ENCODE measurements at places on chromosomes 2 and 18.

- DNase-seq = no peak
These were observed 123.2 kb downstream of the TMEM17 start for GRCh38 chr2:62382757-62383156.

GRCh38 chr2:9244985-9245544 lies 38.5 kb downstream of the ASAP2 start:
- DNase-seq = no peak

- DNase-seq = no peak
These were observed 277.3 kb upstream of the FN1 start for GRCh38 chr2:215712871-215713790.

- no peak for DNase-seq
These were observed 188.7 kb downstream of the MBD5 start for GRCh38 chr2:148209603-148210002.

DNA sequence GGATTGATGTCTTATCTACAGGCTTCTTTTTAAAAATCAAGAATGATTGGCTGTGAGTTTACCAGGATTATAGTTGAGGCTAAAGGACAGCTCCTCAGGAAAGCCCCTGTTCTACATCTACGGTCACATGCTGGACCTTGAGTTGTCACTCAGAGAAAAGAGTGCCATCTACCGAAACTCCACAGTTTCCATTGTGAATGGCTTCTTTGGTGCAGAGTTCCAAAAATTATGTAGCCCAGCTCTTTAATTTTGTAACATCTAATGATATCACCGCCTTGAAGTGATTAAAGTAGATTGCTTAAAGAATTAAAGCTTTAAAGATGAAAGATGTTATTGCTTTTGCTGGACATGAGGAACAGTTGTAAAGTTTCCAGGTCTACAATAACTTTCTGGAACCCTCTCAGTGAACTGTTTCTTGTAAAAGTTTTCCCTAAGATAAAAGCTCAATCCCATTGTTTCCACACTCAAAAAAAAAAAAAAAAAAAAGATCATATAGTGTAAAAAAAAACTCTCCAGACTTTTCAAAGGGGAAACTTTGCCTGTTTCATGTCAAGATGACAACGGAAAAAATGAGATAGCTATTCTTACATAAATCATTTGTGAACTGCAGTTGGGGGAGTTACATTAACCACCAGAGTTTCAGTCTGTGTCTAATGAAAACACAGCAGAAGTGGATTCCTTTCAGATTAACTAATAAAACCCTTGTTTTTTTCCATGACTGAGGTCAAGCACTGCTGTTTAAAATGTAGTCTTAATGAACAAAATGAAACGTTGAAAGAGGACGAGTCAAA lies 4.3 kb downstream of the COL3A1 start:
- DNase-seq = no peak

DNA sequence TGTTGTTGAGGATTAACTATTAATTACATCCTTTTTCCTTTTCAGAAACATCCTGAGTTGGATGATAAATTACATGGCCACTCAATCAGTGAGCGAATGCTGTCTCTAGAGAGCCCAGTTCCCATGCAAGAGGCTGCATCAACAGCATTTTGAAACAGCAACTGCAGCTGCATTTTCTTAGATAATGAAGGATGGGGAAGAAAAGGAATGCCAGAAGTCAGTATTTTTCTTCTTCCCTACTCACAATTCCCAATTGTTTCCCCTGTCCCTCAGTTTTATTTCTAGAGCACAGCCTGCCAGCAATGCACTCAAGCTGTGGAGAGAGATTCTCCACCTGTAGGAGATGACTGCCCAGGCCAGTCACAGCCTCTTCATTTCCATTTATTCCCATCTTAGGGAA lies 6.9 kb downstream of the SCN7A start:
- DNase-seq = no peak

GRCh38 chr2:45610281-45611019 lies 617 bp downstream of the SRBD1 start:
- DNase-seq = no peak

DNA sequence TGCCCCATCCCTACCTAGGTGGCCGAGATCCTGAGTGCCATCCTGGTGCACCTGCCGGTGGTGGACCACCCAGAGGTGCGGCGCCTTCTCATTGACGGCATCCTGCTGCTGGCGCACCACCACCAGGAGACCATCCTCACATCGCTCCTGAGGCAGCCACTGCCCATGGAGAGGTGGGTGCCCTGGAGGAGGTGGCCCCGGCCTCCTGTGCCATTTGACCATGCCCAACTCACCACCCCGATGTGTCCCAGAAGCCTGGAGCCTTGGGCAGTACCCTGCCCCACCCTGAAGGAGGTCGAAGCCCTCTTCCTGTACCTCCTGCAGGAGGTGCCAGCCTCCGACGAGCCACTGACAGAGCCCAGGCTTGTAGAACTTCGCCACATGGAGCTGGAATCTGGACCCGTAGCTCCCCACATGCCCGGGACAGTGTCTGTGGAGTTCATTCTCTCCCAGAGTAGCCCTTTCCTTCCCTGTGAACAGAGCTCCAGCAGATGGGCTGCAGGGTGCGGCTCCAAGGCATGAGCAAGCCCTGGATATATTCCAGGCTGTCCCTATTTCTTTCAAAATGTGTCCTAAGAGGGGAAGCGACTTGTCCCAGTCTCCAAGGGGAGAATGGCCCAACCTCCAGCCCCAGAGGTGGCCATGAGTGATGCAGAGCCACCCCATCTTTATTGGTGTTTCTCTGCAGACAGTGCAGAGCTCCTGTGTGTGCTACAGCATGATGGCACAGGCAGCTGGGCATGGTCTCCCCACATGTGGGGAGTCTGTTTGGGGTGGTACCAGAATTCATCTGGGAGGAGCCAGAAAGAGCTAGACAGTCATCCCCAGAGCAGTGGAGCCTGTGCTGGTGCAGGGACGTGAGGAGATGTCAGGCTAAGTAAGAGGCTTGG lies 34.2 kb downstream of the HJURP start:
- DNase-seq = no peak

DNA sequence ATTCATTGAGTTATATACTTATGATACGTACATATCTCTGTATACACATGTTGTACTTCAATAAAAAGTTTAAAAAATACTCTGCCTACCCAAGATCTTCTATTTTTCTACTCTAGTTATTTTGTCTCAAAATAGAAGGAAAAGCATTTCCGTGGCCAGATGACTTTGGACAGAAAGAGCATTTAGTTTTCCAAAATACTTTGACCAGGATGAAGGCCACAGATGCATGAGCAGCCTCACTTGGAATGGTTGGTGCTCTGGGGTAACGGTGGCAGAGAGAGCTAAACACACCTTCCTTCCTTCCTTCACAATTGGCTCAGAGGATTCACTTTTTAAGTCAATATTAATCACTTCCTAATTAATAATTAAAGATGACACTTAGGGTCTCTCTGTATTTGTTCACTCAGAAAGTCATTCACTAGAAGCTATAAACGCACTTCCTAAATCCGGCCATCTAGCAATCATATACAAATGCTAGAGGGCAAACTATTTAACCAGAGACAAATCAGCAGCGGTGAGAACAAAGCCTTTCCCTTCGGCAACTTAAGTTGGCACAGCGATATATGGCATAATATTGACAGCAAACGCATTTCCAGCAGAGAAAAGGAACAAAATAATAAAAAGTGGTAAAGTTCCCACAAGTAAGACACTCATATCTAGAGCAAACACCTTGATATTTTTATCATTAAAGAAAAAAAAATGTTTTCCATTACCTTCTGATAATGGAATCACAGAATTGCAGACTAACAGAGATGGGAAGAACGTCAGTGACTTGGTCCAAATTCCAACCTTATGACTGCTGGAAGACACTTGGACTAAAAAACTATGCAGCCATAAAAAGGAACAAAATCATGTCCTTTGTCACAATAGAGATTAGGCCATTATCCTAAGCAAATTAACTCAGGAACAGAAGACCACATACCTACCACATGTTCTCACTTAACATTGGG lies 55.9 kb upstream of the NARS1 start:
- DNase-seq = no peak

- no peak for DNase-seq
These were observed 63.4 kb upstream of the CHRNA1 start for GRCh38 chr2:174827371-174828369.

- DNase-seq = no peak
These were observed 2.2 kb downstream of the EPHA4 start for GRCh38 chr2:221569871-221570270.

DNA sequence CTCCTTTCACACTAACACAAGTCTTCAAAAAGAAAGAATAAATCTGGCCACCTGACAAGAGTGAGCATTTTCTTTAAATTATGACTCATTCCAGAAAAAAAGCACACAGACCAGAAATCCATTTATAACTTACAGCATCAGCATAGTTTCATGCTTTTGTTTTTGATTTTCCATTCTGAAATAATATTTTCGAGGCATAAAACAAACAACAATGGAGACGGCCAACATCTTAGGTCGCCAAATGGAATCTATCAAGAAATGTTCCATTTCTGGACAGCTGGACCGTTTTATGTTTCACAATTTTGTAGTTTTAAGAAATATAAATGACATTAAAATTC lies 165.4 kb upstream of the ZFP36L2 start:
- DNase-seq = no peak

GRCh38 chr18:23226391-23226790 lies 91.1 kb downstream of the CABLES1 start:
- DNase-seq = no peak

DNA sequence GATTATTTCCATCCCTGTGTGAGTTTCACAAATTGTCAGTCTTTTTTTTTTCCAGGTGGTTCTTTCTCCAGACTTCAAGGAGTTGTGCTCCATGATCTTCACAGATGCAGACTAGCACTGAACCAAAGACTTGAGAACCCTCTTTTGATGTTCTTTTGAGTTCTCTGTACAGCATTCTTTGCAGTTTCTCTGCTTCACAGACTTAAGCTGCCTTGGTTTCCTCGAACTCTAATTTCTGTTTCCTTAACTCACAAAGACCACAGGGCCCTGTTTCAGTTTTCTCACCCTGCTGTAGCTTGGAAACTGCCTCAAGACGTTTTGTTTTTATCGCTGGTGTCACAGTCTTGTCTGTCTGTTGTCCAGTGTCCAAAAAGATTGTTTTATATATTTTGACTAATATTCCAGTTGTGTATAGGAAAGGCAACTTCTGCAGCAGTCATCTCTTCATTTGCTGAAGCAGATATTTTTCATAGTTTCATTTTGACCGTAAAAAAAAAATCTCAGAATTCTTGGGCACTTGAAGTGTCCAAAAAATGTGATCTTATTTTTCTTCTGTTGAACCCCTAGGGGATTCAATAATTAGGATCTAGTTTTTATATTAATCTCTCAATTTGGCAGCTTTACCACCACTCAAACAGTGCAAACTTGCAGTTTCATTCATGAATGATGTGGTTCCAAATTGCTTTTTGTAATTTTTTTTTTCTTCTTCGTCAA lies 97.0 kb upstream of the MC4R start:
- no peak for DNase-seq

DNA sequence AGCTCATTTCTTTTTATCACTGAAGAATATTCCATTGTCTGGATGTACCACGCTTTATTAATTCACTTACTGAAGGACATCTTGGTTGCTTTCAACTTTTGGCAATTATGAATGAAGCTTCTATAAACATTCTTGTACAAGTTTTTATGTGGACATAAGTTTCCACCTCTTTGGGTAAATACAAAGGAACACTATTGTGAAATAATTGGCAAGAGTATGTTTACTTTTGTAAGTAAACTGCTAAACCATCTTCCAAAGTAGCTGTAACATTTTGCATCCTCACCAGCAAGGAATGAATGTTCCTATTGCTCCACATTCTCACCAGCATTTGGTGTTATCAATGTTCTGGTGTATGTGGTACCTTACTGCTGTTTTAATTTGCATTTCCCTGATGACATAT lies 15.8 kb upstream of the VWC2L start:
- DNase-seq = no peak

- no peak for DNase-seq
These were observed 87.4 kb downstream of the RPRM start for GRCh38 chr2:153391131-153391530.

GRCh38 chr2:219713110-219713509 lies 85.7 kb downstream of the SLC4A3 start:
- DNase-seq = no peak

DNA sequence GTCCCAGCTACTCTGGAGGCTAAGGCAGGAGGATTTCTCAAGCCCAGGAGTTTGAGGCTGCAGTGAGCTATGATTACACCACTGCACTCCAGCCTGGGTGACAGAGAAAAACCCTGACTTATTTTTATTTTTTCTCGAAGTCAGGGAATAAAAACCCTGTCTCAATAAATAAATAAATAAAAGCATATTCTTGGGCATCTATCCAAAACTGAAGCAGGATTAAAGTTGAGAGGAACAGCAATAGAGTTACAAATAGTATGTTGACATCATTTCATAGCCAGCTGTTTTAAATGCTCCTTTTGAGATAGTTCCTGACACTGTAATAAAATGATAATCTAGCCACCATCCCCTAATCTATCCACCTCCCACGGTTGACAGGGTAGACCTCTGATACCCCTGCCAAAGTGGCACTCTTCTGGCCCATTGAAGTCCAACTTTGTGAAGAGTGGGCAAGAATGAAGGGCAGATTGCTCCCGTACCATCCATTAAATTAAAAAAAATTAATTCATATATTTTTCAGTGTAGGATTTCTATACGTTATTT lies 42.3 kb upstream of the LPIN2 start:
- no peak for DNase-seq

- no peak for DNase-seq
These were observed 85.8 kb downstream of the GRB14 start for GRCh38 chr2:164535280-164536025.

- DNase-seq = no peak
These were observed 7.5 kb downstream of the NPPC start for GRCh38 chr2:231918501-231919330.

GRCh38 chr2:236168110-236169080 lies at the start of gene GBX2:
TSS of gene GBX2 (minus strand) at chr2:236168386. CDS start at chr2:236167971, 415 bp downstream.
- DNase-seq = no peak

GRCh38 chr18:58900015-58900649 lies 35.5 kb downstream of the ZNF532 start:
- DNase-seq = no peak

- DNase-seq = no peak
These were observed 61.9 kb upstream of the ALPP start for GRCh38 chr2:232316461-232317330.

GRCh38 chr2:202261531-202261930 lies 4.0 kb upstream of the NOP58 start:
- DNase-seq = no peak

- DNase-seq = no peak
These were observed 76.7 kb downstream of the XDH start for GRCh38 chr2:31337860-31338259.

Data from stimulated activated CD8-positive, alpha-beta memory T cell treated with anti-CD3 and anti-CD28 coated beads, Interleukin-2, amount 100 ng/mL, for 1 hour (primary cell).